ENCODE measurements at places on chromosomes 4 and X.

GRCh38 chr4:37422102-37422501, 177.6 kb downstream of the NWD2 start:
- H3K36me3 ChIP-seq: no peaks in the 10 kb centered on the region
- no peak for DNase-seq
- H3K27ac ChIP-seq: no peak overlapping the region
- no peaks in the 10 kb centered on the region for H3K4me1 ChIP-seq

DNA sequence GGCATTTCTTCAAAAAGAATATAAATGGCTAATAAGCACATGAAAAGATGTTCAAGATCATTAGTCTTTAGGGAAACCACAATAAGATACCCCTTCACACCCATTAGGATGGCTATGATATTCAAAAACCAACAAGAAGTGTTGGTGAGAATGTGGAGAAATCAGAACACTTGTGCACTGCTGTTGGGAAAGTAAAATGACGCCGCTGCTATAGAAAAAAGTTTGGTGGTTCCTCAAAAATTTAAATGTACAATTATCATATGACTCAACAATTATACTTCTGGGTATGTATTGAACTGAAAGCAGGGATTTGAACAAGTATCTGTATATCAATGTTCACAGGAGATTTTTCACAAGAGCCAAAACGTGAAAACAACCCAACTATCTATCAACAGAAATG, 29.4 kb upstream of the NEUROG2 start:
- DNase-seq: no peak
- H3K27ac ChIP-seq: no peak overlapping the region
- no peaks in the 10 kb centered on the region for H3K4me1 ChIP-seq
- H3K36me3 ChIP-seq: no peaks in the 10 kb centered on the region
- no peak overlapping the region for H3K4me3 ChIP-seq

DNA sequence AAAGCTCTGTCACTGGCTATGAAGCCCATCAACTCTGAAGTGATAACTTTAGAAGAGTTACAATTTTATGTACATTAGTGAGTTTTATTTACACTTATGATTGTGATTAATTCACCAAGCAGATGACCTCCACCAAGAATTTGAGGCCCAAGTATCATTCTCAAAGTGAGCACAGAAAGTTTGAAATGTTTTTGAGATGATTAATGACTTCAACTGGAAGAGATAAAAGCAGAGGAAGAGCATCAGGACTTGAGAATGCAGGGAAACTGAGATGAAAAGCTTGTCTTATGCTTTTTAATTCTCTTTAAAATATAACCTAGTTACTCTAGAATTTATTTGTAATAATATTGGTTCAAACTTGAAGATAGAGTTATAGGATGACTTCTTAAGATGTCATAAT, 112.8 kb upstream of the H2AZ1 start:
- no peaks in the 10 kb centered on the region for H3K36me3 ChIP-seq
- no peak overlapping the region for H3K4me3 ChIP-seq
- no peaks in the 10 kb centered on the region for H3K4me1 ChIP-seq
- no peak overlapping the region for H3K27ac ChIP-seq

GRCh38 chr4:106588891-106589290, 220.3 kb upstream of the GIMD1 start:
- no peaks in the 10 kb centered on the region for H3K4me1 ChIP-seq
- no peaks in the 10 kb centered on the region for H3K36me3 ChIP-seq
- no peak overlapping the region for H3K4me3 ChIP-seq
- no peaks in the 10 kb centered on the region for H3K27me3 ChIP-seq

- H3K36me3 ChIP-seq: peaks cover 4% of the 10 kb centered on the region
- no peak overlapping the region for H3K4me3 ChIP-seq
- H3K27me3 ChIP-seq: no peaks in the 10 kb centered on the region
Observed at GRCh38 chrX:53642337-53642736, 44.2 kb downstream of the HUWE1 start.

DNA sequence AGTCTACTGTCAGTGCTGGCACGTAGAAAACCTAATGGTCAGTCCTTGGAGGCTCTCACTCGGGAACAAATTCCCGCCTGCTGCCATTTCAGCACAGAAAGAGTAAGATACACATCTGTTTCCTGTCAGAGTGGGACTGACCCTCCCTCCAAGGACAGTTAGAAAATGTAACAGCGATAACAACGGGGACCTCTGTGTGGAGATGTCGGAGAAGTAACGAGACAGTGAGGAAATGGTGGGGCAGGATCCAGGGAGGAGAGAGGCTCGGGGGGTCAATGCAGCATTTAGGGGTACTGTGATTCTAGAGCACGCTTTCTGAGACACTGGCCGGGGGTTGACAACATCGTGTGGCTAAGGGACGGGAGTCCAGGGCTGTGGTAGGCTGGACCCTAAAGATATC, 36.0 kb upstream of the SORCS2 start:
- no peak overlapping the region for H3K4me3 ChIP-seq
- H3K36me3 ChIP-seq: no peaks in the 10 kb centered on the region
- H3K27ac ChIP-seq: no peak overlapping the region

DNA sequence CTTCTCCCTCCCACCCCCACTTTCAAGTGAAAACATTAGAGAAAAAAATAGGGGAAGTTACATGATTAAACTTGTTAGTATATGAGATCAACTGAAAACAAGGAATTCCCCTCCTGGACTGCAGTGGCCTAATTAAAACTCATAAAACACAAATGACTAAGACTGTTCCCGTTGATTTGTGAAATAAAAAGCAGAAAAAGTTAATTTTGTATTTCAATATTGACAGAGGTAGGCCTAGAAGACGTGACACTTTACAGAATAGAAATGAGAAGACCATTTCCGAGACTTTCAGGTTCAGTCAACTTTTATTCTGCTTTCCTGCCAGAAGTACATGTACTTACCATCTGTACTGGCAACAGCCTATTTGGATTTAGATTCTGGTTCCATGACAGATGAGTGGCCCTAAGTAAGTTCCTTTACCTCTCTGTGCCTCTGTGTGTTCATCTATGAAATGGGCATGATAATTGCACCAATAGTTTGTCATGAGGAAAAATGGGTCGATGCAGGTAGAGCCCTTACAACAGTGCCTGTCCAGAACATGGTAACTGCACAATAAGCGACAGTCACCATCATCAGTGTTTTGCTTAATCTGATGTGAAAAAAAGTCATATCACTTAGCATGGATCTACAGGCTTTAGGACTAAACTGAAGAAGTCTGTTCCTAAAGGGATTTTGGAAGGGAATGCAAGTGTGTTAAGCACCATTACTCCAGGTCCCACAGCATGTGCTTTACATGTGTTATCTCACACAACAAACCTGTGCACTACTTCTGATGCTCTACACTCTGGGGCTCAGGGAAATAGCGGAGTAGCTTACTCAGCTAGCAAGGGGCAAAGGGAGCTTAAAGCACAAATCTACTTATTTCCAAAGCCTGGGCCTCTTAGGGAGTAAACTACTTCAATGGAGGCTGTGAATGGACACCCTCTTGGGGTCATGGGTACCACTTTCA, 562.3 kb upstream of the DIPK2B start:
- H3K4me3 ChIP-seq: no peak overlapping the region
- no peaks in the 10 kb centered on the region for H3K27me3 ChIP-seq
- H3K36me3 ChIP-seq: no peaks in the 10 kb centered on the region
- no peaks in the 10 kb centered on the region for H3K4me1 ChIP-seq
- no peak overlapping the region for H3K27ac ChIP-seq
- DNase-seq: no peak

DNA sequence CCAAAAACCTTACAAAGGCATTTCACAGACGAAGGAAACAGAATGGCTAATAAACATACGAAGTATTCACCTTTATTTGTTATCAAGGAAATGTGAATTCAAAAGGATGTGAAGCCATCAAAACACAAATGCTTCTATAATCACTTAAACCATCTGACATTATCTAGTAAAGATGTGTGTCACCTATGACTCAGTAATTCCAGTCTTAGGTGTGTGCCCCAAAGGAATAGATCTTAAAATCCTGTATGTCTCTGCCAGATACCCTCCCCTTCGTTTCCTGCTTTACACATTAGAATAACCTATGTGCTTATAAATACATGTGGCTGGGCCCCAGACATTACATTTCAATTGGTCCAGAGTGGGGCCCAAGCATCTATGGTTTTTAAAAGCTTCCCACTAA, 41.8 kb upstream of the CEP135 start:
- no peaks in the 10 kb centered on the region for H3K4me1 ChIP-seq
- no peaks in the 10 kb centered on the region for H3K36me3 ChIP-seq
- no peak overlapping the region for H3K27ac ChIP-seq

DNA sequence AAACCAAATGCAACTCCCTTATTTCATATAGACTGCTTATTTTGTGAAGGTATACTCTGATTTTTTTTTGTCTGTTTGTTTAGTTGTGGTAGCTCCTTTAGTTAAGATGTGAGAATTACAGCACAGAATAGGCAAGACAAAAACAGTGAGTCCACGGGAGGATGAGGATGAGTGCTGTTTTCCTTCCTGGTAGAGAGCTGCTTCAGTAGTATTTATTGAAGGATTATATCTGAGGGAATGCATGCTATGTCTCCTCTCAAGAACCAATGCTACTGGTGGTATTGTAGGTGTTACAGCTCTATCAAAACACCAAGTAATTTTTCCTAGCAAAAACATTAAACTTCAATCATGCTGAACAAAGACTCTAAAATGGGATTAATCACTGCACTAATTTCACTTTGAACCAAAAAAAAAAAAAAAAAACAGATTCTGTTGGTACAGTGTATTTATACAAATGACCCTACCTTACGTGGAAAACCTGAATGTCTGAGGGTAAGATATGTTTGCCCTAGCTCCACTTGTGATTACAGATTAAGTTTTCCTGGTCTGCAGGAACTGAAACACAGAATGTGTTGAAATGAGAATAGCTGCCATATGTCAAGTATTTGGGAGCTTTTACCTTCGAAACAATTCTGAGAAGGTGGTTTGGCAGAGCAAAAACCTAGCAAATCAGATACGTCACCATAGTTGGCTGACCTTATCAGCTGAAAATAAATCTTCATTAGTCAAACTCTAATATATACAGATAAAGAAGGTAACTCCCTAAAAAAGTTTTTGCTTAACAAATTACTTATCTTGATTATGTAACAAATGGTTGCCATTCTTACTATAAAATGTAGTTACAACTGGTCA, 40.3 kb downstream of the PPP3CA start:
- H3K27me3 ChIP-seq: no peaks in the 10 kb centered on the region
- no peak for DNase-seq
- H3K27ac ChIP-seq: no peak overlapping the region
- peaks cover 7% of the 10 kb centered on the region for H3K4me1 ChIP-seq
- no peaks in the 10 kb centered on the region for H3K36me3 ChIP-seq

DNA sequence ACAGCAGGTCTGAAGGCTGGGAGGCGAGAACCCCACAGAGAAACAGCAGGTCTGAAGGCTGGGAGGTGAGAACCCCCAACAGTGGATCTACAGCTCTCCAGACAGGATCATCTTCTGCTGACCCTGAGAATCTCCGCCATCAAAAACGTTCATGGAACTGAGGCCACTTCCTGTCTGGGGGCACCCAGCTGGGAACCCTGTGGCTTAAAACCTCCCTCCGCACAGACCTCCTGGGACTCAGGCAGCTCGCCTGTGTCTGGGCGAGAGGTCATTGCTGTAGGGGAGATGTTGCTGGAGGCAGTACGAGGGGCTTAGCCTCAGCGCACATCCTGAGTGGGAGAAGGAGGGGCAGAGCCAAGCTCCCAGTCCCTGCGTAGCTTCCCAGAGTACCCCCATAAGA, 15.1 kb upstream of the CLDN24 start:
- H3K4me1 ChIP-seq: no peaks in the 10 kb centered on the region
- no peak overlapping the region for H3K27ac ChIP-seq
- no peak overlapping the region for H3K4me3 ChIP-seq
- no peak for DNase-seq
- no peaks in the 10 kb centered on the region for H3K27me3 ChIP-seq
- no peaks in the 10 kb centered on the region for H3K36me3 ChIP-seq

- no peak for DNase-seq
- no peaks in the 10 kb centered on the region for H3K27me3 ChIP-seq
- no peak overlapping the region for H3K4me3 ChIP-seq
- no peak overlapping the region for H3K27ac ChIP-seq
- no peaks in the 10 kb centered on the region for H3K36me3 ChIP-seq
Observed at GRCh38 chr4:110963662-110964280, 340.9 kb upstream of the PITX2 start.

DNA sequence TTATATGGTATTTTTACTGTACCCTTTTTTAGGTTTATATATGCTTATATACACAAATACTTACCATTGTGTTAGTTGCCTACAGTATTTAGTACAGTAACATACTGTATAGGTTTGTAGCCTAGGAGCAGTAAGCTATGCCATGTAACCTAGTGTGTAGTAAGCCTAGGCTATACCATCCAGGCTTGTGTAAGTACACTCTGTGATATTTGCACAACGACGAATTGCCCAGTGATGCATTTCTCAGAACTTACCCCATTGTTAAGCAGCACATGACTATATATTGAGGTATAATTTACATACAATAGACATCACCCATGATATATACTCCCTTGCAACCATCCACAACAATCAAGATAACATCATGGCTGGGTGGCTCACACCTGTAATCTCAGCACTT, 40.1 kb downstream of the STAG2 start:
- H3K4me1 ChIP-seq: no peaks in the 10 kb centered on the region
- no peak overlapping the region for H3K4me3 ChIP-seq
- no peaks in the 10 kb centered on the region for H3K27me3 ChIP-seq
- no peak overlapping the region for H3K27ac ChIP-seq
- H3K36me3 ChIP-seq: no peaks in the 10 kb centered on the region

- H3K4me3 ChIP-seq: no peak overlapping the region
- no peaks in the 10 kb centered on the region for H3K27me3 ChIP-seq
- H3K36me3 ChIP-seq: no peaks in the 10 kb centered on the region
- DNase-seq: no peak
- peaks cover 3% of the 10 kb centered on the region for H3K4me1 ChIP-seq
Observed at GRCh38 chr4:76582074-76582816, 147.2 kb downstream of the SHROOM3 start.

DNA sequence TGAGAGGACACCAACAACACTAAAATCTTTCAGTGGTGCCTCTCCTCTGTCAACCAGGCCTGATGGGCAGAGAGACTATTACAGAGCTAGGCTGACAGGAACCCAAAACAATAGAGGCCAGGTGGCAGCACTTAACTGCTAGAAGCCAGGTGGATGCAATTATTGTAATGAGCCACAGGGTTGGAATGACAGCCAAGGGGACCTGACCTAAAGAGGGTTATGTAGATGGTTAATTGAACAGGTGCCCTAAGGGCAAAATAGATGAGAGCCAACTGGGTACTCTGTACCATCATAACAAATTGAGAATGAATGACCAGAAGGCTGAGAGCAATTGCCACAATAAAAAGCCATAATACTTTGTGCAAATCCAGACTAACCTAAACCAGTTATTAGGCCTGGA, 24.7 kb upstream of the FRAS1 start:
- peak; percentile 46 for DNase-seq
- no peaks in the 10 kb centered on the region for H3K4me1 ChIP-seq
- no peaks in the 10 kb centered on the region for H3K36me3 ChIP-seq
- H3K27me3 ChIP-seq: no peaks in the 10 kb centered on the region
- no peak overlapping the region for H3K27ac ChIP-seq
- no peak overlapping the region for H3K4me3 ChIP-seq
